ENCODE measurements at places on chromosomes 12 and 14. TPM values are rescaled to one million over a fixed set of nuclear protein-coding genes. Genes with fewer than 3 reads are reported as not detected.
A peak's percentile ranks its signal among the peaks of the same experiment; 100 is the strongest.

GRCh38 chr14:90518941-90519256 lies 122.1 kb downstream of the CALM1 start:
- peak; percentile 58 for DNase-seq

DNA sequence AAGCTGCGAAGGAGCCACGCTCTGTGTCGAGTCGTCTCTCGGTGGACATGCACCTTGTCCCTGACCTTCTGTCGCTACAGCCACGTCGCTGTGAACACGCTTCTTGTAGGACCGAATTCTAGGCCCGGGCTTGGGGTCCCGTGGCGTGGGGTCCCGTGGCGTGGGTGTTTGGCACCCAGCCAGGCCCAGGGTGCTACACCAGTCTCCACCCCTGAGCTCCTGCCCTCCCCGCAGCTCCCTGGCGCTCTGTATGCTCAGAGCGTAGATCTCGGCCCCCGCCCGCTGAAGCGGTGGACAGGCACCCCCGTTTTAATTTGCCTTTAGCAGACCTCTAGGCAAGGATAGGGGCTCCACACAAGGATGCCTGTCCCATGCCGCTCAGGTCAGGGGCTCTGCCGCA lies 16.5 kb downstream of the MMP17 start:
- DNase-seq = no peak

DNA sequence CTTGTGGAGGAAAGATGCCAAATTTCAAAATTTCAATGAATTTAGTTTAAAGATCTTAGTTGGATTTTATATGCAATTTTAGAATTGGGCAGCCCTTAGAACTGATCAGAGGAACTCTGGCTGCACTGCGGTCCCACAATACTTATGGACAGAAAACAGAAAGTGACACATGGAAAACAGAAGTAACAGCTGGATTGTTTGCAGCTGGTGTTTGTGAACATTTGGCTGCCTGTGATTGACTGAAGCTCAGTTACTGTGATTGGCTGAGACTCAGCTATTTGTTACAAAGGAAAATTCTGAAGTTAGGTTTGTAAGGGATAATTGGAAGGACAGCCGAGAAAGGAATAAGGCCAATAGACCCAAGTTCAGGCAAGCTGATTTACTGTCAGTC lies 10.0 kb upstream of the KRT86 start:
- no peak for DNase-seq

GRCh38 chr14:82854131-82854530 lies 1320.5 kb upstream of the SEL1L start:
- no peak for DNase-seq

DNA sequence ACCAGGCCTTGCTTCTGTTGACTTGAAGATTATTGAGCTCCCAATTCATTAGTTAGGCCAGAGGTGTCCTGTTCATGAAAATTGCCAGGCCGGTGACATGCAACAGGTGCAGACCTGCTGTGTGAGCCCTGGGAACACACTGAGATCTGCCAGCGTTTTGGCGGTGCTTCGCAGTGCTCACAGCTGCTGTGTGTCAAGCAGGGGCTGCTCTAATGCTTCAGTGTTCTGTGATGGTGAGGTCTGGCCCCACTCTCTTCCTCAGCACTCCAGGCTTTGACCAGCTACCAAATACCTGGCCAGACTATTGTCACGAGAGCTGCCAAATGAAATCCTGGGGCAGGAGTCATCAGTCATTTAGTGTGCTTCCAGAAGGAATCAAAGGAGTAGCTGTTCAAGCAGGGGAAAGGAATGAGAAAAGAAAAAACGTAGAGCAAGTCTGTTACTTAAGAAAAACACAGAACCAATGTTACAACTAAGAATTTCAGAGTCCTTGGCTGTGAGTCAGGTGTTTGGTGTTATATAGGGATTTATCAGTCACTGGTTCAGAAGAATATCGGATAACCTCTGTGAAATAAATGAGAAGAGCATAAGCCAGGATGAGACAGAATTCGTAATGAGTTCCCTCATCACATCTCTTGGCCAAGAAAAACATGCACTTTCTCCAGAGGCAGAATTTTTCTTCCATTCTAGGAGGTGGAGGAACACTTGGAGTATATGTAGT lies 150.8 kb downstream of the FBXL14 start:
- no peak for DNase-seq

DNA sequence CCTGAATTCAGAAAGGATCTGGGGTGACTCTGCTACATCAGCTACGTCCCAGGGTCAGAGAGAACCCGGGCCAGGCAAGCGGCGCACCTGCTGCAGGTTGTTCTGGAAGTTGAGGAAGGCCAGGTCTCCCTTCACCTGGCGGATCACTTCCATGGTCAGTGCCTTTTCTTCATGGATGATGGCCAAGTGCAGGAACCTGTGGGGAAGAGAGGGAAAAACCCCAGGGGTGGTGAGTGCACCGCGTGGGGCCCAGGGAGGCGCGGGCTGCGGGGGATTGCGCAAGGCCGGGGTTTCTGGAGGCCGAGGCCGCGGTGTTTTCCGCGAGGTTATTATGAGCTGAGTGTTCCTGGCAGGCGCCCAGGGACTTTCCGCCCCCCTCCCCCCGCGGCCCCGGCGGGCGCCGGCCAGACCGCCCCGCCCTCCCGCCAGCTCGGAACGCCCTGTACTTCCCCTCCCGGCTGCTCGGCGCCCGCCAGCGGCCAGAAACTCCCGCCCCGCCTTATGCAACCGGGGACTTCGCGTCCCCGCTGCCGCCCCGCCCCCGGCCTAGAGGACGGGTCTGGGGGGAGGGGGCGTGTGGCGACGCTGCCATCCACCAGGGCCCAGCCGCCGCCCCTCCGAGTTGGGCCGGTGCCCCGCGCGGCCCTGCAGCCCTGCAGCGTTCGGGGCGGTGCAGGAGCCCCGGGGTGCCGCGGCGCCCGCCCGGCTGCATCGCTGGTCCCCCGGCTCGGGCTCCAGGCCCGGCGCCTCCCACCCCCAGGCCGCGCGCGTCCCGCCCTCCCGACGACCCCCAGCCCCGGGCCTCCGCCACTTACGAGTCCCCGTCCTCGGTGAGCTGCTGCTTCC lies 723 bp downstream of the NFKBIA start:
- peak; percentile 99 for DNase-seq

DNA sequence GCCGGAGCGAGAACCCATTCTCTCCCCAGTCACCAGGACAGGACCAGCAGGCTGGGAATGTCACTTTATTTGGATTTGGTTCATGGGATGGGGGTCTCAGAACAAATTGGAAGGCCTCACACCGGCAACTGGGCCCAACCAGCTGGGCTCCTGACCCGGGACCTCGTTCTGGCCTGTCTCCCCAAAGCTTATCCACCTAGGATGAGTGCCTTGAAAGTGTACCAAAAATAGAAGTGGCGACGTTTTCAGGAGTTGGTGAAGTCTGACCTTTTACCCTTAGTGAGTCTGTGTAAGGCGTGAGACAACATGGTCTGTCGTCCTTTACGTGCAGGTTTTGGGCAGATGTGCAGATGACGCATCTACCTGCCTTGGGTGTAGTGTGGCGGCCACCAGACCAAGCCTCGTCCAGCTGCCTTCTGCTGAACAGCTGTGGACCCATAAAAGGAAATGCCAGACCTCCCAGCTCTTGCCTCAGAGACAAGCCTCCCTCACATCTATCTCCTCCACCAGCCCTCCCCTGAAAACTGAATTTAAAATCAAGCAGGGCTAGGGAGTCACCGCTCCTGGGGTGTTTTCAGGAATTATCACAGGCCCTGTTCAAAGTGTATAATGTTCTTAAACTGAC lies 36.6 kb upstream of the CLMN start:
- no peak for DNase-seq

DNA sequence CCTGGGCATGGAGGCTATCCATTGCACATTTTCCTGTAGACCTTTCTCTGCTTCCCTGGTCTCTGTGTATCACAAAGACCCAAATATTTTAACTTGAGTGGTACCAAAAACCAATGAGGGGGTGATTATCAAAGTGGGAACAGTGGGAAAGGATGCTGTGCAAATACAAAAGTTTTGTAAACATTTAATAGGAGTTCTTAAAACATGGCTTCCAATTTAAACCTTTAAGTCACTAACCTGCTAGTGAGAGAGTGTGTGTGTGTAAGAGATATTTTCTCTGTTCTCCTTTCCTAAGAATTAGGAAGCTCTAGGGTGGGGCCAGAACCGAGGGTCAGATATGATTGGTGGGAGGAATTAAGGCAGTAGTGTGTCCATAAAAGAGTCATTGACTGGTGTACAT lies 64.5 kb upstream of the ARHGAP5 start:
- no peak for DNase-seq

GRCh38 chr14:81529391-81529790 lies 4.3 kb downstream of the SEL1L start:
- DNase-seq = no peak

DNA sequence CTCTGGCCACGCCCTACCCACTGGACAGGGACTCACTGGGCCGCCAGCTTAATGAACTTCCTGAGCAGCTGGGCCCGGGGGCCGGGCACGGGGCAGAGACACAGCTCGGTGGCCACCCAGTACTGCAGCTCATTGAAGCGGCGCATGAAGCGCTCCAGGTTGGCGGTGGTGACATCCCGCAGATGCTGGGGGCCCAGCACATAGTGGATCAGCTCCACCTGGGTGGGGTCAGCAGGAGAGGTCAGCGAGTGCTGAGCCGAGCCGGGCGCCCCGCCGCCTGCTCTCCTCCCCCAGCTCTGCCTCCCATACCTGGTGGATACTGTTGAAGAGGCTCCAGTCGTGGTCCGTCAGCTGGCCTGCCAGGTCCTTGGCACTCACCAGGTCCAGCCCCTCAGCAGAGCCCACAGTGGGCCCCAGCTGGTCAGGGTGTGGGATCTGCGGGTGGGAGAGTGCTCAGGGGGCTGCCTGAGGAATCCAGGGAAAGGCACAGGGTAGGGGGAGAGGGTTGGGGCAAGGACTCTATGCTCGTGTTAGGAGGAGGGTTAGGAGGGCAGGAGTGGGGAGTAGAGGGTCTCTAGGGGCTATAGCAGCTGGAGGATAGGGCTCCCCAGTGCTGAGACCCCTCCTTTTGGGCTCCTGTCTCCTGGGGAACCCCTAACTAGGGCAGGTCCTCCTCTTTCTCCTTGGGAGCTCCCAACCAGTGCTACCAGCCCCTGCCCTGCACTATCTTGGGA lies 15.5 kb upstream of the ENDOU start:
- DNase-seq = peak; percentile 28

DNA sequence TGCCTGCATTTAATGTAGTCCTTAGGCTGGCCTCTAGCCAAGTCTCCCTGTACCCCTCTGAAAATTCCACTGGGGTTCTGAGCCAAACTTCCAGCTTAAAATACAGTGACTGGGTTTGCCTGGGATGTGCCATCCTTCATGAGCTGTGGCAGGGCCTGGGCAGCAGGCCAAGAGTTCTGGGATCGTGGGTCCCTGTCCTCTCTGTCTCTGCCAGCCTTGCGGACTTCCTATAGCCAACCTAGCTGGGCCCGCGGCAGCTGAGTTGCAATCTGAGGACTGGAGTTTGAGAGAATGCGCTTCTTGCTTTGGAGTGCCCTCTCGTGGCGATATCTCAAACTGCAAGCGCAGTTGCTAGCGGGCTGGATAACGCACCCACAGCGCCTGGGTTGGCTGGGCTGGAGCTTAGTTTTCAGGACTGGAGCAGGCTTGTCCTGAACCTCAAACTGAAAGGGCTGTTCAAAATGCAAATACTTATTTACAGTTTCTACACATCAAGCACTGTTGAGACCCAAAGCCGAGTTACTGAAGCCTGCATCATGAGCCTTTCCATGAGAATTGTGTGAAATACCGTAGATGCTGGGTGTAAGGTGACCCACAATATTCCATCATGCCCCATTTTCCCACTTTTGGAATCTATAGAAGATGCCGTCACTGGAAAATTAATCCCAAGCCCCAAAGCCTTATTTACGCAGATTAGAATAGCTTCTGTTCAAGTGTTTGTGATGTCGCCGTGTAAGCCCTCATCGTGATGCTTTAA lies 7.3 kb upstream of the IFI27L2 start:
- peak; percentile 94 for DNase-seq

DNA sequence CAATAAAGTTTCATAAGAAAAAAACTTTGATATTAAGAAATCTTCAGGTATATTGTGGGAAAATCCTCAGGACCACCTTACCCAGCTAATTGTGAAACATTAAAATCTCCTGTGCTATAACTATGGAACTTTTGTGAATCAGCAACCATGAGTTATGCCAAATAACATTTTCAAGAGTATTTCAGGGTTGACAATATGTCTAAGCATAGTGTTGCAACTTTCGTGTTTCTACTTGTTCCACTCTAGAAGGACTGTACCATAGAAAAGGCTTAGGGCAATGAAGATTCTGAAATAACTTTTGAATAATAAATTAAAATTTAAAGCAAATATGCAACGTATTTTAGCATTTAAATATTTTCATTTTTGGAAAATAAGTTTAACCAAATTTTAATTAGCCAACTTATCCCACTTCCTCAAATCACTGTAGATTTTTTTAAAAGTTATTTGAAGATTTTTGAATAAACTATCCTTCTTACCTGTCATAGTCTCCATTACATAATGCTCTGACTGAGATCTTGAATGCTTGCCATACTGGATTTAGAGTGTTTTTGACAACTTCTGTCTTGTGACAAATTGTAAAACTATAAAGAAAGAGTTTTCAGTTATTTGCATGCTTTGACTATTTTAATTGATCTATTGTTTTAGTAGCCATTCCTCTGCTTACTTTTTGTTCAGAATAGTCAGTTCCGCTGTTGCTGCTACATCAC lies 143.6 kb downstream of the CPNE8 start:
- no peak for DNase-seq

- no peak for DNase-seq
Measured at GRCh38 chr14:94593749-94594431, 12.7 kb downstream of the SERPINA5 start.

DNA sequence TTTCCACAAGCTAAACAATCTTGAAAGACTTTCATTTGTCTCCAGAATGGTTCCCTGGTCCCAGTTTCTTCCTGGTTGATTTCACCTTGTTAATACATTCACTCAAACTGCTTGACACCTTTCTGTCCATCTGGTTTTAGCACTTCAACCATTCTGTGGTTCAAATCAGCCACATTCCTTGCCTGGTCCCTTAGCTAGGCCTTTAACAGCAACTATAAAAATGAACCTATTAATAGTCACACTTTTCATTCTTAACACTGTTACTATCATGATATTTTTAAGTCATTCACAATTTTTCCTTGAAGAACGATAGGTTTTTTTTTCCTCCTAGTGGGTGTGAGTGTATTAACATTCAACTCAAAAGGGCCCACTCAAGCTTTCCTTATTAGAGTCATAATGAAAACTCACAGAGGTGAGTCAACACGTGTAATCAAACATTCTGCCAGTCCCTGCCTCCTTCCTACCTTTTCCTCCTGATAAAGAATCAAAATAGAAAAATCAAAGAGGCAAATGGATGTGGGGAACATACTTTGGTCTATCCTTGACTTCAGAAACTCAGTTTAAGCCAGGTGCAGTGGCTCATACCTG lies 34.4 kb upstream of the CCNT1 start:
- no peak for DNase-seq

Gene JAG2
- polyA plus RNA-seq = 17.8 TPM

Gene C12orf50
- not detected for polyA plus RNA-seq

Gene WDR89
- polyA plus RNA-seq = 3.2 TPM

Gene FAM186B
- polyA plus RNA-seq = 0.16 TPM

Gene NEMP1
- 1.6 TPM for polyA plus RNA-seq

Gene GRIN2B
- under 0.01 TPM for polyA plus RNA-seq

Gene KRT83
- polyA plus RNA-seq = not detected

Gene PPP1R1A
- polyA plus RNA-seq = 210 TPM

Gene FOXA1
- polyA plus RNA-seq = not detected

All from right cardiac atrium (tissue), 5 donors.